Stimulated activated CD8-positive, alpha-beta memory T cell treated with anti-CD3 and anti-CD28 coated beads, Interleukin-12 subunit alpha, Interleukin-12 subunit beta, amount 100 ng/mL, for 1 hour (primary cell): ENCODE measurements at places on chromosomes 12 and 14.

DNA sequence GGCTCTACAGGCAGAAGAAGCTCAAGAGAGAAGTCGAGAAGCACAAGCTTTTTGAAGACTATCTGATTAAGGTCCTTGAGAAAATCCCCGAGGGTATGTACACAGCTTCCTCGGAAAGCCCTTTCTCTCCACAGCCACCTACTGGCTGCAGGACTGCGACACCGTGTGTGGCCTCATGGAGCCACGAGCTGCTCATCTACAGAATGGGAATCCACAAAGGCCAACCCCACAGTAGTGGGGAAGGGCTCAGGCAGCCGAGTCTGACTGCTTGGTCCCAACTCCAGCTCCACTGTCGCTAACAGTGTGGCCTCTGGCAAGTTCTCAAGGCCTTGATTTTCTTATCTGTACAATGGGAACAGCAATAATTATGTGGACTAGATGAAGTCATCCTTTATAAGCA is 2.5 kb downstream of the CCDC197 start:
- DNase-seq = no peak

DNA sequence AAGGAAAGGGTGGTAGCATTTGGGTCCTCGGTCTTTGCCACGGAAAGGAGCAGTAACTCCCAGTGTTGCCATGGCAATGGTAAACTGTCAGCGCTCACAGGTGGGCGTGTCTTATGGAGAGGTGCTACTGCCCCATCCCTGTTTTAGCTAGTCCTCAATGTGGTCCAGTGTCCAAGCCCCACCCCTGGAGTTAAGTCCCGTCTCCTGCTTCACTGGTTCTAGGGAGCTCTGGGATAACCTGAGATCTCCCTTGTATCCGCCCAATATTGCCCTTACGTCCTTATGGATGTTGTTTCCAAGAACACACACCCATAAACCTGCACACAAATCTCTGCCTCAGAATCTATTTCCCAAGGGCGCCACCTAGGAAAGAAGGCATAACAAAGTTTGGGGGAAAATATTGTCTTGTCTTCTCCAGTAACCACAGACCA is 64.2 kb downstream of the SPRING1 start:
- DNase-seq = no peak

GRCh38 chr12:132118876-132119275 is 25.2 kb downstream of the DDX51 start:
- DNase-seq = no peak

GRCh38 chr14:102120888-102121287 is 18.8 kb upstream of the WDR20 start:
- no peak for DNase-seq

DNA sequence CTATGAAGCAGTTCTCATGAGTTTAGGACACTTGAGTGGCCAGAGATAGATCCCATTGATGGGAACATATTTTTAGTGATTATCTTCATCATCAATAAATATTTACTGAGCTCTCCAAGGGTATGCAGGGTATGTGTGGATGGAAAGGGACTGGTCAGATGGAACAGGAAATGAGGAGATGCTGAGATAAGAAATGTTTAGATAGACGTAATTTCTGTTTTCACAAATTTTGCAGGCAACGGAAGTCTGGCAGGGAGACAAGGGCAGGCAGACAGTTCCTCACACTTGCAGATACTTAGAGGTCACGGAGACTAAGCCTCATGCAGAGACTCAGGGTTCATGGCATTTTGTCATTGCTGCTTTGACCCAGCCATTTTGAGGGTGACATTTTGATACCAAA is 24.3 kb downstream of the BCL2L14 start:
- no peak for DNase-seq

DNA sequence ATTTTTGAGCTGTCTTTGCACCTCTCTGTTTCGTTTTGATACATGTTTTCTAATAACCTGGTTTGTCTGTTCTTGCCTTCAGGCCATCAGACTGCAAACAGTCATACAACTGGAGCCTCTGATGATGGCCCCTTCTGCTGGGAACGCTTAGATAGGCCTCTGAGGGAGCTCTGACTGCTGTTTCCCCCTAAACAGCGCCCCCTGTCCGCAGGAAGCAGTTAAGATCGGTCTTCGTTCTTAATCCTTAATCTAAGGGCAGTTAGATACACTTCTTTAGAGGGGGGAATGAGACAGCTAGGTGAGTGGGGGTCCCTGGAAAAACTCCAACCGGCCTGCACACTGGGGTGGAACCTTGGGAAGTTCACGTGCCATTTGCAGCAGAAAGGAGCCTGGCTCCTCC is 1338.8 kb upstream of the SEL1L start:
- no peak for DNase-seq

DNA sequence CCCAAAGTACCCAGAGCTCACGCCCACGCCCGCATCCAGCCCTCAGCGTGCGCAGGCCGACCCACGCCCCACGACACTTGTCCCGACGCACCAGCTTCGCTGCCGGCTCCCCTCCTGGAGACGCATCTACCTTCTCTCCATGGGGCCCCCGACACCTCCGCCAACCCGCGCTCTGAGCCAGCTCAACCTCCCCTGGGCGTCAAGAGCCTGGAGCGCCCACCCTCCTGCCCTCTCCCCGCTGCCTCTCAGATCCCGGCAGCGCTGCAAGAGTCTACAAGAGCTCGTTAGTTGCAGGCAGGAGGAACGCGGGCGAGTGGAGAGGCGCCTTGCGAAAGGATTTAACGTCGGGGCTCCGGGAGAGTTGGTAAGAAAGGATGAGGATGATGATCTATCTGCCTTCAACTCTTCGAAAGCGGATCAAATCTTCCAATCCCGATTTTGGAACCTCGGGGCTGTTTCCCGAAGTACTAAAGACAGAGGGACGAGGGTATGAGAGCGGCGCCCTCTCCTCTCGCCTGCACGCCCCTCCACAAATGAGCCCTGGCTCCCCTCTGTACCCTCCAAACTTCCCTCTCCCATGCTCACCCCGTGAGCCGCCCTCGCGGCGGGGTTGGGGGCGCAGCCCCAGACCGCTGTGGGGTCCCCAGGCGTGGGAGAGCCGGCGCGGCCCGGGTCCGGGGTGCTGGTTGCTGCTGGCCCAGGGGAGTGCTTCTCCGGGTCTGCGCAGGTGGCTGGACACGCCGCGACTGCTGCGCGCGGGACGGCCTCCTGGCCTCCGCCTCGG is 979 bp downstream of the LTBP2 start:
- no peak for DNase-seq

GRCh38 chr12:47954058-47954457 is 9.3 kb upstream of the TMEM106C start:
- DNase-seq = no peak

- no peak for DNase-seq
Observed at GRCh38 chr12:92341065-92341668, 195.5 kb upstream of the BTG1 start.

DNA sequence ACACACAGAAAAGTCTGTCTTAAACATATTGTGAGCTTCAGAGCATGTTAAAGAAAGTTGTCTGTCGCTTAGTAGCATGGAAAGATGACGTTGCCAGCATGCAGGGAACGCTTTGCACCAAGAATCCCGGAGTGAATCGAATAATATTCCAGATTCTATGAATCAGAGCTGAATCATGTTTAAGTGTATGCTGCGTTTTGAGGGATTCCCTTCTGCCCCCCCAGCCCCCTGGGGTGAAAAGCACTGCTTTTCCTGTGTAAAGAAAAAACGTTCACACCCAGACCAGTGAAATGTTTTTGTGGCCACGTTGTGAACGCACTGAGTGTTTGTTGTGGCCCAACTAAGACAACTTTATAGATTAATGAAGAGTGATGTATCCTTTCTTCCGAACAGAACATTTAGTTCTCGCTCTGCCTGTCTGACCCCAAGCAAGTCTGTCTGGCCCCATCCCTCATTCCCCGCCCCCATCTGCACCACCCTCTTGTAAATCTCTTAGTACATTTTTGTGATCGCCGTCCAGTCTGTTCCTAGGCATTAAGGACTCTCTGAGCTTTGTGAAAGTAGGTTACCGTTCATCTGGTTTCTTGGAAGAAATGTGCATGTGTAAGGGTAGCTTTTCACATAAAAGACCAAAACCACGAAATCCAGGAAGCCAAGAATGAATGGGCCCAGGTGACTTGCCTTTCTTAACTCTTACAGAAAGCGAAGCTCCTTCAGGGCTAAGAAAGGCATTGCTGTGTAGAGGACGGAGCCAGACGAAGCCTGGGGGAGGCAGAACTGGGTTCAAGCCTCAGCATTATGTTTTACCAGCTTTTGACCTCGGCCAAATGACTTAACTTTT is 103.0 kb downstream of the SAMD4A start:
- peak; percentile 12 for DNase-seq
